Thyroid gland (tissue), 4 donors: ENCODE measurements at places on chromosomes 13 and 19. TPM values are rescaled to one million over a fixed set of nuclear protein-coding genes. Genes with fewer than 3 reads are reported as not detected.

FOXA3 gene
- not detected for total RNA-seq

DNA sequence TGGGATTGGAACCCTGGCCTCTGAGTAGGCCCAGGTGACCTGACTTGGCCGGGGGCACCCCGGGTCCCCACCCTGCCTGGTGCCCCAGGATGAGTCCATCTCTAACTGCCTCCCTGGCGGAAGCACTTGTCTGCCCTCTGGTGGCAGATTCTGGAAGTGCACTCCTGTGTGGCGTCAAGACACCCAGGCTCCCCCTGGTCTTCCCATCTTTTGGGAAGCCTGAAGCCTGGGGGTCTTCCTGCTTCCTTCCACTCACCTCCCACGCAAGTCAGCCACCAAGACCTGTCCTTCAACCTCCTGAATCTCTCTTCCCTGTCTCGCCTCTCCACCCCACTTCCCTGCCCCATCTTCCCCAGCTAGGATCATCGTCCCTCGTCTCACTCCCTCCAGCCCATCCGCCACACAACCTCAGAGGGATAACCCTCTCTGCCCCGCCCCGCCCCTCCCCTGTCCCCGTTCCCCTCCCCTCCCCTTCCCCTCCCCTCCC is 7.4 kb downstream of the RABAC1 start:
- H3K27me3 ChIP-seq = no peaks in the 10 kb centered on the region
- no peak overlapping the region for H3K27ac ChIP-seq
- DNase-seq = peak; percentile 72
- H3K36me3 ChIP-seq = peaks cover 9% of the 10 kb centered on the region

GRCh38 chr13:52061587-52061986 is 37.1 kb downstream of the UTP14C start:
- no peaks in the 10 kb centered on the region for H3K36me3 ChIP-seq
- no peaks in the 10 kb centered on the region for H3K27me3 ChIP-seq
- no peak overlapping the region for H3K27ac ChIP-seq
- no peak for DNase-seq
- H3K4me3 ChIP-seq = no peak overlapping the region

DNA sequence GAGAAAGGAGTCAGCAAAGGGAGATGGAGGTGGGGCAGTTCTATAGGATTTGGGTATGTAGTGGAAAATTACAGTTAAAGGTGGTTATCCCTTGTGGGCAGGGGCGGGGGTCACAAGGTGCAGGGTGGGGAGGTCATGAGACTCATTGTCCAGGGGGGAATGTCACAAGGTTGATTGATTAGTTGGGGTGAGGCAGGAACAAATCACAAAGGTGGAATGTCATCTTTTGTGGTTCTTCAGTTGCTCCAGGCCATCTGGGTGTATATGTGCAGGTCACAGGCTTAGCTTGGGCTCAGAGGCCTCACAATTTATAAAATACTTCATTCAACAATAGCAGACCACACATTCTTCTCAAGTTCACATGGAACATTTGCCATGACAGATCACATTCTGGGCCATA is 109.6 kb downstream of the ATP11A start:
- no peak overlapping the region for H3K27ac ChIP-seq
- H3K4me3 ChIP-seq = no peak overlapping the region
- no peak for DNase-seq
- peaks cover 31% of the 10 kb centered on the region for H3K4me1 ChIP-seq
- no peaks in the 10 kb centered on the region for H3K36me3 ChIP-seq
- H3K27me3 ChIP-seq = no peaks in the 10 kb centered on the region

ZNF835 gene
- total RNA-seq = 7.8 TPM

DNA sequence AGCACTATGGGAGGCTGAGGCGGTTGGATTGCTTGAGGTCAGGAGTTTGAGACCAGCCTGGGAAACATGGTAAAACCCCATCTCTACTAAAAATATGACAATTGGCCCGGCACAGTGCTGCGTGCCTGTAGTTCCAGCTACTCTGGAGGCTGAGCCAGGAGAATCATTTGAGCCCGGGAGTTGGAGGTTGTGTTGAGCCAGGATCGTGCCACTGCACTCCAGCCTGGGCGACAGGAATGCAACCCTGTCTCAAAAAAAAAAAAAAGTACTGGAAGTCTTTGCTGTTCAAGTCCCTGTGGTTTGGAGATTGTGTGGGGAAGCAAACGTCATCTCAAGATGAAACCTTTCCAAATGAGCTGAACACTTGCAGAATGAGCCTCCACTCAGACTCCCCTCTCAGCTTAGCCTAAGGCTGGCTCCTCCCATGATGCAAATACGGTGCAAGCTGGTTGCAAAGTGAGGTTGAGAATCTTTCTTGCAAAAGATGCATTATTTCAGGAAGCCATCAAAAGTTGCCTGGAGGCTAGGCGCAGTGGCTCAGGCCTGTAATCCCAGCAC is 46.2 kb downstream of the MYO9B start:
- no peak for DNase-seq
- H3K36me3 ChIP-seq = no peaks in the 10 kb centered on the region
- H3K4me3 ChIP-seq = no peak overlapping the region
- no peaks in the 10 kb centered on the region for H3K4me1 ChIP-seq
- H3K27ac ChIP-seq = no peak overlapping the region
- H3K27me3 ChIP-seq = no peaks in the 10 kb centered on the region
